Activated T-helper 1 cell treated with Interleukin-2 at 50 U/mL for 16 hours (primary cell): ENCODE measurements at places on chromosomes 3 and 15.
A peak's percentile ranks its signal among the peaks of the same experiment; 100 is the strongest.

GRCh38 chr3:16507578-16508242 is 5.8 kb downstream of the RFTN1 start:
- no peak for DNase-seq

GRCh38 chr15:90004671-90005070 is 3.5 kb downstream of the ZNF710 start:
- no peak for DNase-seq

- peak; percentile 40 for DNase-seq
Observed at GRCh38 chr15:90660195-90660998, 56.7 kb upstream of the BLM start.

DNA sequence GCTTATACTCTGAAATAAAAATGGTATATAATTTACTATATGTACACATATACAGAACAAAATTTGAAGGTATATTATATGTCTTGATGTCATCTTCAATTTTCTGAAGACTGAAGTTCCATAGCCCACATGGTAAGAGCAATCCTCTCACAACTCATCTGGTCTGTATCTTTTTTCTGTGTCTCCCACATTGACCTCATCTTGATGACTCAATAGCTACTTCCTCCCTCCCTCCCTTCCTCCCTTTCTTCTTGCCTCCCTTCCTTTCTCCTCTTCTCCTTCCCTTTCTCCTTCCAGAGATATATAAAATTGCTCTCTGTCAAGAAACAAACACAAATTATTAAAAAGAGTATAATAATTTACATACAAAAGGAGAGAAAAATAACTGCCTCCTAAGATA is 268.5 kb downstream of the SQOR start:
- DNase-seq, result no peak

GRCh38 chr15:101318147-101318819 is 23.2 kb upstream of the SNRPA1 start:
- DNase-seq, result no peak

DNA sequence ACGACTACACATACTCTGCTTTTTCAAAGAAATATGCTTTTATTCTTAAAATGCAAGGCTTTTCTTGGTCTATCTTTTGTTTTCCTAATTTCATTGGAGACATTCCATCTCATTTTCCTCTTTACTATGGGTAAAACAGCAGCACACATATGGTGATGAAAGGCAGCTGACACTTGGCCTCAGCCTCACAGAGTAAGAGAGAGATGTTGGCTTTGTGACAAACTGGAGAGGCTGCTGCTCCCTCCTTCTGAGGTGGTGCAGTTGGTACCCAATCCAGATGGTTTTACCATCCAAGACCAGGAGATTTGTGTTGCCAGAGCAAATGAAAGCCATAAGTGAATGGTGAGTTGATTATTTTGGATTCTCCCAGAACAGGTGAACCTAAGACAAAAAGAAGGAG is 13.2 kb upstream of the SLC2A2 start:
- no peak for DNase-seq

DNA sequence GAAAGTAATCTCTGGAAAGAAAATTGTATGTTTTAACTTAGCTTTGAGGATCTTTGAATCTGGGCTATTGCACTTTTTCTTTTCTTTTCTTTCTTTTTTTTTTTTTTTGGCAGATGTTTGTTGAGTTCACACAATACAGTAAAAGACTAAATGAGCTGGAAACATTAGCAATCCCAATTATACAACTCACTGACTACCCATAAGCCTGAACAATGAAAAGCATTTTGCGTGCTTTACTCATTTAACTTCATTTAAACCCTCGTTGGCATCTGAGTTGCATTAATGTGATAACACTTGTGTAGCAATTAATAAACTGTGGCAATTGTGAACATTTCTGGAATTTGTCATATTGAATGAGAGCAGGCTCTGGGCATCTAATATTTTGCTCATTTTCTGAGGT is 269.4 kb upstream of the RBMS3 start:
- DNase-seq, result no peak

- no peak for DNase-seq
Observed at GRCh38 chr15:80689716-80690115, 5.4 kb upstream of the ABHD17C start.

- DNase-seq, result no peak
Observed at GRCh38 chr3:20558161-20558560, 372.2 kb upstream of the SGO1 start.

DNA sequence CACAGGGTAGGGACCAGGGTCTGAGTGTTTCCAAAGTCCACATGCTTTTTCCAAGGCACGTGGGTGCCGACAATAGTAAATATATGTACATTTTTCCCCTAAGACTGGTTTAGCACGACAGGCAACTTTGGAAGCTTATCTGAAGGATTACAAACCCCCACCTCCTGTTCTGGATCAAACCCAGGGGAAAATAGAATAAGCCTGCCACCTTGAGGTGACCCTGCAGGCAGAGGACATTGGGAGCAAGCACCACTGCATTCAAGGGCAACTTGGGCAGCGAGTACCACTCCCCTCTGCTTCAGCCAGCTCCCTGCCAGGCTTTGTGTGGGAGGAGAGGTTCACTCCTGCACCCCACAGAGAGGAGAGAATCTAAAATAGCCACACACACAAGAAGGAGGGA is 44.8 kb downstream of the KBTBD12 start:
- no peak for DNase-seq

GRCh38 chr15:68991723-68992122 is 22.8 kb upstream of the NOX5 start:
- no peak for DNase-seq

- no peak for DNase-seq
Observed at GRCh38 chr3:142268426-142268825, 43.0 kb upstream of the GK5 start.

GRCh38 chr3:161096771-161097367 is 8.3 kb downstream of the B3GALNT1 start:
- DNase-seq, result no peak

GRCh38 chr3:159170436-159171003 is 368.7 kb downstream of the MFSD1 start:
- no peak for DNase-seq

GRCh38 chr3:107810171-107811071 is 280.4 kb downstream of the CD47 start:
- DNase-seq, result no peak

DNA sequence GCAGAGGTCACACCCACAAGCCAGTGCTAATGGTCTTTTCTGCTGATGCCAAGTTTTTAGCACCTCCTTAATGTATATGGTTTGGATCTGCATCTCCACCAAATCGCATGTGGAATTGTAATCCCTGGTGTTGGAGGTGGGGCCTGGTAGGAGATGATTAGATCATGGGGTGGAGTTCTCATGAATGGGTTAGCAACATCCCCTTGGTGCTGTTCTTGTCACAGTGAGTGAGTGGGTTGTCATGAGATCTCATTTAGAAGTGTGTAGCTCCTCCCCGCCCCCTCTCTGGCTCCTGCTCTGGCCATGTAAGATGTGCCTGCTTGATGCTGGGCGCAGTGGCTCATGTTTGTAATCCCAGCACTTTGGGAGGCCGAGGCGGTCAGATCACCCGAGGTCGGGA is 37.3 kb upstream of the KLHL6 start:
- no peak for DNase-seq

- DNase-seq, result no peak
Observed at GRCh38 chr3:189863031-189863430, 231.8 kb downstream of the TP63 start.

- no peak for DNase-seq
Observed at GRCh38 chr3:38210141-38210757, 44.9 kb downstream of the OXSR1 start.

- DNase-seq, result no peak
Observed at GRCh38 chr3:132009241-132009640, 25.6 kb downstream of the CPNE4 start.

DNA sequence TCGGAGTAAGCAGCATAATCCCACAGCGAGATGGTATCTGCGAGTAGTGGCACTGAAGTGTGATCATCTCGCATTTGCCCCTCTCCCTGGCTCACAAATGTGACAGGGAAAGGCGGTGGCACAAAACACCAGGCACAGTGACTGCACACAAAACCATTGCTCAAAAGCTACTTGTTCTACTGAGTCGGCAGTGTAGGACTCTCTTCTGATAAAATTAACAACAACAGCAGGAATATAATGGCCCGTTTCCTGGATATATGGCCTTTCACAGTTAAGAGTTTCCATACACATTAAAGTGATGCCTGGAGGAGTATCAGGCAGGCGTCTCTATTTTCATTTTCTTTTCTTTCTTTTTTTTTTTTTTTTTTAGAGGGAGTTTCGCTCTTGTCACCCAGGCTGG is 69.0 kb downstream of the MYO1E start:
- no peak for DNase-seq

DNA sequence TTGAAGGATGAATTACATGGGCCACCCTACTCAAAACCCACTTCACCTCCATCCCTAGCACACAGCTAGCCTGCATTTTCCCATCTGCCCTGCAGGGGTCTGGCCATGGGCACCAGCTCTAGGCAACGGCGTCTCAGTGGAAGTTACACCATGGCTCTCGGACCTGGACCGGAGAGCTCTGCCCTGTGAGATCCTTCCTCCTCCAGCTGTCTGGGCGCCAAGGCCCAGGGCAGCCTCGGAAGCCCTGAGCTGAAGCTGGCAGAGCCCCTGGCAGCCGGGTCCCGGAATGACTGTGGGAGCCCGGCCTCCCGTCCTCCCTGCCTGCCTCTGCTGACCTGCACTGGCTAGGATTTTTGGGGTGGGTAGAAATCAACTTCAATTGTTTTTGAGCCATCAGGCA is 98.9 kb downstream of the CHSY1 start:
- no peak for DNase-seq

DNA sequence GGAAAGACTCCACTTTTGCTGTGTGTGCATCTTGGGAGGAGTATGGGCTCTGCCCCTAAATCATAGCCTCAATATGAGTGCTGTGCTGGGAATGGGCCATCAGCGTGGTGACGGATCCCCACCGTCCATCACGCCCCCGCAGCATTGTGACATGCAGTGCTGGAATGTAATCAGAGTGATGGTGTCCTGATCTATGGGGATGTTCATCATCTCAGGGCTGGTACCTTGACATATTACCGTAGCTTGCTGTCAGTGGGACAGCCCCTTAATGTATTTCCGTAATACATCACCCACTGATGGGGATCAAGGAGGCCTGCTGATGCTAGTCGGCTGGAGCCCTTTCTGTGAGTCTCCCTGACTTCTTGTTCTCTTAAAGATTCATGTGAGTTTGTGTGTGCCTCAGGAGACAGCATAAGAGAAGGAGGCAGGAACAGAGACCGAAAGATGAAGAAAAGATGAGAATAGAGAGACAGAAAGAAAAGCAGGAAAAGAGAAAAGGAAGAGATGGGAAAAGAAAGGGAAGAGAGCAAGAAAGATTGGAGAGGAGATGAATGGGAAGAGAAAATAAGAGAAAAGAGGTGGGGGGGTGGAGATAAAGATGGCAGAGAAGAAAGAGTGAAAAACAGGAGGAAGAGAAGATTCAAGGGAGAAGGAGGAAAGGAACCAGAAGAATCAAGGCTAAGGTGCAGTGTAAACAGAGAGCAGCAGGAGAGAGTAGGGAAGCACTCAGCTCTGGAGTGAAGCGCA is 183.7 kb downstream of the RPLP1 start:
- no peak for DNase-seq

- DNase-seq, result no peak
Observed at GRCh38 chr3:87120881-87121280, 106.2 kb upstream of the CHMP2B start.

- DNase-seq, result no peak
Observed at GRCh38 chr3:182149594-182149993, 437.9 kb downstream of the SOX2 start.
